ENCODE measurements at places on chromosomes 12 and 14. TPM values are rescaled to one million over a fixed set of nuclear protein-coding genes. Genes with fewer than 3 reads are reported as not detected.
A peak's percentile ranks its signal among the peaks of the same experiment; 100 is the strongest.

- no peak for DNase-seq
Measured at GRCh38 chr12:39587225-39587624, 32.4 kb downstream of the ABCD2 start.

- no peak for DNase-seq
Measured at GRCh38 chr12:12902036-12902435, 10.7 kb downstream of the GPRC5A start.

DNA sequence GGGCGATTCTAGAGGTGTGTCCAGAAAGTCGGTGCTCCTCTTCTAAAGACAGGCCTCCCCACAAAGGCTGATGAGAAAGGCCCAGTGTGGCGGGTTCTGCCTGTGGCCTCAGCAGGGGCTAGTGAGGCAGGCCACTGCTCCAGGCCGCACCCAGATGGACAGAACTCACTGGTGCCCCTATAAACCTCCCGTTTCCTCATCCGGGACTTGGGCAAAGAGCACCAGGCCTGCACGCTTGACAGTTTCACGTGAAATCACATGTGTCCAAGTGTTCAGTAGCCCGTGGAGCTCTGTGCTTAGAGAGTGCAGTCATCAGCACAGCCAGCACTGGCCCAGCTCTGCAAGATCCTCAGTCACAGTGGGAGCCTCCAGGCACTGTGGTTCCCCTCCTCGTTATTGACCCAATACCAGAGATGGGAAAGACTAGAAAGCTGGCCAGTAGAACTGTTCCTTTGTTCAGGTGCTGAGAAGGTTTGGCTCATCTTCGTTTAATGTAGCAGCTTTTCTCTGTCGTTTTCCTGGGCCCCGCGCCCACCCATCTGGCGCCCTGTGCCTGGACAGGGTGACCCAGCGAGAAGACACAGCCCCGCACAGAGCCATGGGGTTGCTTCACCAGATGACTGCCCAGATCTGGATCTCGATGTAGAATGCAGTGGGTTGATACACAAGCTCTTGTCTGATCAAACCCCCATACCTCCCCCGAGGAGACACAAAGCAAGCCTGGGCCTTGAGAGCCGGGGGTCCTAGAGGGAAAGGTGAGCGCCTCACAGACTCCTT, 26.3 kb downstream of the IL31 start:
- DNase-seq, result no peak

DNA sequence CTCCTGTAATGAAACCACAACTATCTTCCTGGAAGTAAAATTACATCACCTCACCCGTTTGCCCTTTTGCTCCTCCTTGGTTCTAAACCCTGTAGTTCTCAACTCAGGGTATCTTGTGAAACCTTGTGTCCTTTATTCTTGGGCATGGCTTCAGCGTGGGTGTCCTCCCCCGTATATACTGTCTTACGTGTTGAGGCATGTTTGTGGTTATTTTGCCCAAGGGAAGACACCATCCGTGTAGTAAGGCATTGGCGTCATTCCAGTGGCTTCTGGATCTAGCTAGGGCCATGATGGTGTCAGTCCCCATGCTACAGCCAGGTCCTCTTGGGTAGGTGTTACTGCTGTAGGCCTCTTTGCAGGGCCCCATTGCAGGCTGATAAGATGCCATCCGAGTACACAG, 115.4 kb downstream of the ZFP36L1 start:
- no peak for DNase-seq

Gene C1R
- total RNA-seq, result 582 TPM

- no peak for DNase-seq
Measured at GRCh38 chr12:27081668-27082111, 688 bp downstream of the C12orf71 start.

DNA sequence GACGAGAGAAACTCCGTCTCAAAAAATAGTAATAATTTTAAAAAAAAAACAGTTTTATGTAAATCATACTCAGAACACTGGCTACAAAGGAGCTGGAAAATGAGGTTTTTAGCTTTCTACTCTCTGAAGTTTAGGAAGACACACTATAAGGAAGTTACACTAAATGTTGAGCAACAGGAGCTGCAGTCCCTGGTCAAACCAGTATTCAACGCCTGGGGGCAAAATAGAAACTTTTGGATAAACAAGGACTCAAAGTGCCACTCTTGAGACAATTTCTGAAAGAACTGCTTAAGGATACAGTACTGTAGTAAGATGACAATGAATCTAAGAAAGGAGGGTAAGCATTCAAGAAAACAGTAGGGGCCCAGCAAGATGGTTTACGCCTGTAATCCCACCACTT, 29.3 kb downstream of the ACTR6 start:
- DNase-seq, result peak; percentile 73

- peak; percentile 67 for DNase-seq
Measured at GRCh38 chr12:51217968-51218606, at the start of gene POU6F1. POU6F1 (minus strand) TSS chr12:51218062; CDS start chr12:51206836, 11,226 bp downstream.

DNA sequence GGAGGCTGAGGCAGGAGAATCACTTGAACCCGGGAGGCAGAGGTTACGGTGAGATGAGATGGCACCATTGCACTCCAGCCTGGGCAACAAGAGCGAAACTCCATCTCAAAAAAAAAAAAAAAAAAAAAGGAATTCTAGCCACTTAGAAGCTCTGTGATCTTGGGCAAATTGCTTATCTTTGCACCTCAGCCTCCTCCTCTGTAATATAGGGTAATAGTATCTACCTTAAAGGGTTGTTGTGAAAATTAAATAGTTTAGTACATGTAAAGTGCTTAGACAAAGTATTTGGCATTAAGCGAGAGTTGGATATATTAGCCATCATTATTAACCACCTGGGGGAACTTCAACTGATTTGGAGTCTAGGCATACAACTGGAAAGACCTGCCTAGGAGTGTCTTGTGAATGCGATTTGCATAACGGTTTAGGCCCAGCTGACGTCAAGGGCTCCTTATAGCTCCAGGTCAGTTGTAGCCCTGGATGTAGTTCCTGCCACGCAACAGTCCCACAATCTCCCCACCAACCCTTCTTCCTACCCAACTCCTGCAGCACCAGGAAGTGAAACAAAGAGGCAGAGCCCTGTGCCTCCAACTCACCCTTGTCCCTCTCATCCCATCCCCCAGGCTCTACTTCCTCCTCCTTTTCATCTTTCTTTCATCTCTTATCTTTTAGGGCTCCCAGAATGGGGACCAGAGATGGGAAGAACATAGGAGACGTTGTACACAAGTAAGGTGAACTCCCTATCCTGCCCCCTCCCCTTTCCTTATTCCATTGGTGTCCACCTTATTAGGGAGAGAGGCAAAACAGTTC, 2.1 kb upstream of the IL23A start:
- DNase-seq, result no peak

DNA sequence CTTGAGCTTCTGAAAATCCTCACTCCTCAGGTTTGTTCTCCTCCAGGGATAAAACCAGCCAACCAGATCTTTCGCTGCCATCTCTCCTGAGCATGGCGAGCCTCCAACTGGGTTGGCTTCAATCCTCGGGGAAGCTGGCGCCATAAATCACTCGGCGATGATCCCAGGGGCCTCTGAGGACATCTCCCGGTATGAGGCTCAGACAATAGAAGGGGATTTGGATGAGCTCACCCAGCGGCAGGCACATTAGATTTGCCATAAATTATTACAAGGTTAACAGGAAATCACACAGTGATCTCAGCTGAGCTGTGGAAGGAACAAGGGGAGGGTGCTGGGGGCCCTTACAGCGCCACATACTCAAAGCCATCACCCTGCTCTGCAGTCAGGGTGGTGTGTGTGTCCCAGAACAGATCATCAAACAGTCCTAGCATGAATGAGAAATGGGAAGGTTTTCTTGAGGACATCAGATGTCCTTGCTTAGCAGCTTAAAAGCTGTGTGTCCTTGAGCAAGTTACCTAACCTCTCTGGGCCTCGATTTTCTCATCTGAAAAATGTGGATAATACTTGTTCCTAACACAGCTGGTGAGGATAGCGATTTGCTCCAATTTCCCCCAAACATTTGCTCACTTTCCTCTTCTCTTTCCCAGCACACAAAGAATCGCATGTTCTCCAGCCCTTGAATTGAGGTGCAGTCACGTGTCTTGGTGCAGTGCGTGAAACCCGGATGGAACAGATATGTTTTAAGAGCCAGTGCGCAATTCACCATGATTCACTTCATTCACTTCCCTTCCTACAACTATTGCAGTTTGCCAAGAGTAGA, 142.8 kb downstream of the SCARB1 start:
- peak; percentile 77 for DNase-seq

GRCh38 chr14:51957950-51958349, 31.4 kb upstream of the RTRAF start:
- DNase-seq, result no peak

- DNase-seq, result no peak
Measured at GRCh38 chr12:94127239-94128131, 20.9 kb upstream of the PLXNC1 start.

Gene AGAP2
- total RNA-seq, result 1.2 TPM

GRCh38 chr14:87434680-87435079, 558.3 kb downstream of the GALC start:
- DNase-seq, result no peak

- DNase-seq, result no peak
Measured at GRCh38 chr12:115543269-115543668, 734.2 kb downstream of the MED13L start.

- DNase-seq, result no peak
Measured at GRCh38 chr12:105982022-105982421, 156.7 kb downstream of the NUAK1 start.
